Stimulated activated CD4-positive, alpha-beta T cell treated with anti-CD3 and anti-CD28 coated beads, TNF-alpha, amount 100 ng/mL, for 48 hours (primary cell): ENCODE measurements at places on chromosomes 7 and 10.

GRCh38 chr7:148967602-148968001 is 60.7 kb downstream of the PDIA4 start:
- DNase-seq: no peak

DNA sequence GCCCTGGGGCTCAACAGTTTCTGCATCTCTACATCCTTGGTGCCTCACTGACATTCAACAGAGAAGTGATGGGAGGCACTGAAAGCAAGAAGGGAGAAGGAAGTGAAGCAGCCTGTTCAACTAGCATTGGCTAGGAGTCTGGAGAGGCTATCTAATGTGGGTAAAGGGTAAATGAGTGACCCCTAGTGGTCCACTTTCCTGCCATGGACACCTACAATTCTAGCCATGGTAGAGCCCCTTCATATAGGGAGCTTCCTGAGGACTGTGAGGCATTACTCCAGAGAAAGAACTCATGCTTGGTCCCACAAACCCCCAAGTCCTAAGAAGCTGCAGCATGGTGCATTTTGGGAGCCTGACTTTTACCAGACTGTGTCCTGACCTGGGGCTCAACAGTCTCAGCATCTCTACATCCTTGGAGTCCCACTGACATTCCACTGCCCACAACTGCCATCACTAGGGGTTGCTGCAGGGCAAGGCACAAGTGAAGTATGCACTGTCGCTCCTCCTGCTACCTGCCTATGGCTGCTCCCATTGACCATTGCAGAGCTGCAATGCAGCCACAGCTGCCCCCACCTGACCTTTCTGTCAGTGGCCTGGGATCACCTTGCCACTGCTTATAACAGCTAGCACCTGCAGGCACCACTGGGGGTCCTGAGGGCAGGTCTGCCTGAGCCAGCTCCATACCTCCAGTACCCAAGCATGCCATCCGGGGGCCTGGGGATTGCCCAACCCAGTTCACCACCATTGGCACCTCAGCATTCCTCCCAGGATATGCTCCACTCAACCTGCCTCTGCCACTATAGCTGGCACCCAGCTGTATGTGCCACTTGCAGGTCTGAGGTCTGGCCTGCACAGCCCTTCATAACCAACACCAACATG is 44.1 kb upstream of the CDK6 start:
- DNase-seq: no peak

DNA sequence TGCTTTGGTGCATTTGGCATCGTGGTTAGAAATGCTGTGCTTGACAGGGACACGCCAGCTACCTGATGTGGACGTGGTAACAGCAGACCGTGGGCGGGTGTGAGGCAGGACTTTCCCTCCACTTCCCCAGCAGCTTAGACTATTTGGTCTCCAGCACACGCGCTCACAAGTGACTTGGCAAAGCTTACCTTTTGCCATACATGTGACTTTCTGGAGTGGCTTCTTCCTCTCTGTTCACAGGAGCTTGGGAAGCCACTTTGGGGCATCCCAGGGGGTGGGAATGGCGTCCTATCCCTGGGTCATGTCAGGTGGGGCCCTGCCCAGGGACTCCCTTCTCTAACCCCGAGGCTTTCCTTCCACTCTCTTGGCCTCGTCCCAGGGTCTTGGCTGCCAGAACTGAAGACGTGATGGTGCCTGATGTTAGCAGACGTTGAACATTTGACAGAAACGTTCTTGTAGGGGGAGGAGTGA is 228.7 kb upstream of the KLF6 start:
- peak; percentile 31 for DNase-seq

DNA sequence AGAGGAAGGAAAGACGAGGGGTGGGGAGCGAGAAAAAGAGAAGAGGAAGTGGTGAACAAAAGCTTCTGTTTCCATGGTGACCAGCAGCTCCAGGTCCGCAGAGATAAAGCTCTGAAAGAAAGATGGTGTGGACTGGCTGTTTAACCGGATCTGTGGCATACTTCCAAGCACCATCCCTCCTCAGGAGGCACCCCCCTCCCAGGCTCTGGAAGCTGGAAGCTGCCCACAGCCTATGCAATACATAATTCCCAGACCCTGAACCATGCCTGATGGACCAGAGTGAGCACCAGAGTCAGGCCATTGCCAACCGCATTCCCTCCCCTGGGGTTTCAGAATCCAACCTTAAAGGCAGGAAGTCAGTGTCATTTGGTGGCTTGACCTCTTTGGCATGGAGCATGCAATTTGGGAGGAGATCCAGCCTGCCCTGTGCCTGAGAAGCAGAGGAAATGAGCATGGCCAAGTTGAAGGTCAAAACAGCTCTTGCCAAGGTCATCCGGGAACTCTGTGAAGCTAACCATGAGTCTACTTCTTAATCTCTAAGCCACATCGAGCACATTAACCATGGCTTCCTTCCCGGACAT is 22.2 kb upstream of the CPXM2 start:
- DNase-seq: no peak

- DNase-seq: no peak
These were observed 2.3 kb downstream of the LOXL4 start for GRCh38 chr10:98265403-98266378.

GRCh38 chr7:98557538-98558031 is 59.5 kb upstream of the NPTX2 start:
- DNase-seq: no peak

DNA sequence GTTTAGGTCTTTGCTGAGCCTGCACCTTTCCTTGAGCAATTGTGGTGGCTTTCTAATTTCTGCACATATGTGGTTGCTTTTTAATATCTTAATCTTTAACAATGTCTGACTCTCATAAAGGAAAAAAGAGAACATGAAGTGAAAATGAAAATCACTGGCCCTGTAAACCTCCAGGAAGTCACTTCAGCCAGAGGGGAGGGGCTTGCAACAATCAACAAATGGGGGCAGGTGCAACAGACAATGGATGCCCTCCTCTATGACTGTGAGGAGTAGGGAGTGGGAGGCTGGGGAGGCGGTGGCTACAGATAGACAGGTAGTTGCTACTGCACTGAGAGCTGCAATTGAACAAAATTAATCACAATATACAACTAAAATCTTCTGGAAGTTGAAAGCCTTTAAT is 1377.4 kb downstream of the XPNPEP1 start:
- DNase-seq: no peak

- DNase-seq: no peak
These were observed 18.4 kb upstream of the KLF6 start for GRCh38 chr10:3803295-3803926.

DNA sequence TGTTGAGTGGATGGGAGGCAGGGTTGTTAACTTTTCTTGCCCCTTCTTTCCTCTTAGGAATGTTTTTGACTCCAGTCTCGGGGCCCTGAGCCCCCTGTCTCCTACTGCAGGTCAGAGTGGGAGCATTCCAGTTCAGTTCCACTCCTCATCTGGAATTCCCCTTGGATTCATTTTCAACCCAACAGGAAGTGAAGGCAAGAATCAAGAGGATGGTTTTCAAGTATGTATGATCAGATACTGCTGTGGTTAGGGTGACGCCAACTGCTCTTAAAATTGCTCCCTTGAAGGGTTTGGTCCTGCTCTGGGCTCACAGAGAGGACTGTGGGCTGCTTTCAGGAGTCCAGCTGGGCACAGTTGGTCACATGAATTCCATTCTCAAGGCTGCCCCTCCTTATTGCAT is 22.0 kb downstream of the VWA2 start:
- no peak for DNase-seq

- no peak for DNase-seq
These were observed 105.3 kb upstream of the TPK1 start for GRCh38 chr7:144941127-144941526.

GRCh38 chr10:86162036-86162435 is 204.6 kb downstream of the GRID1 start:
- DNase-seq: no peak

GRCh38 chr10:112896722-112897121 is 53.3 kb upstream of the TCF7L2 start:
- DNase-seq: no peak

DNA sequence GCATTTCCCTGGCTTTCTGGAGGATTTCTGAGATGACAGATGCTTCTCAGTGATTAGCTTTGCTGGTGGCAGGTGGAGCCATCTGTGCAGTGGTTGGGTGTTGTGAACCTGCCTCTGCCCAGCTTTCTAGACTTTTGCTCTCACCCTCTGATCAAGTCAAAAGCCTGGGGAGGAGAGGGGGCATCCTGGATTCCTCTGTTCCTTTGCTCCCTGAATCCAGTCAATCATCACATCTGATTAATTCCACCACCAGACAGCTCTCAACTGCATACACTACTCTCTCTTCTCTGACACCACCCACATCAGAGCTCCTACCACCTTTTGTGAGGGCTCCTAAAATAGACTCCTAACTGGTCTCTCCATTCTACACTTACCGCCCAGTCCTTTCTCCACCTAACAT is 283.5 kb downstream of the WDR11 start:
- DNase-seq: no peak

- no peak for DNase-seq
These were observed 1.1 kb downstream of the PLXDC2 start for GRCh38 chr10:19817231-19817933.

GRCh38 chr10:46541017-46541661 is 15.3 kb downstream of the GPRIN2 start:
- no peak for DNase-seq

DNA sequence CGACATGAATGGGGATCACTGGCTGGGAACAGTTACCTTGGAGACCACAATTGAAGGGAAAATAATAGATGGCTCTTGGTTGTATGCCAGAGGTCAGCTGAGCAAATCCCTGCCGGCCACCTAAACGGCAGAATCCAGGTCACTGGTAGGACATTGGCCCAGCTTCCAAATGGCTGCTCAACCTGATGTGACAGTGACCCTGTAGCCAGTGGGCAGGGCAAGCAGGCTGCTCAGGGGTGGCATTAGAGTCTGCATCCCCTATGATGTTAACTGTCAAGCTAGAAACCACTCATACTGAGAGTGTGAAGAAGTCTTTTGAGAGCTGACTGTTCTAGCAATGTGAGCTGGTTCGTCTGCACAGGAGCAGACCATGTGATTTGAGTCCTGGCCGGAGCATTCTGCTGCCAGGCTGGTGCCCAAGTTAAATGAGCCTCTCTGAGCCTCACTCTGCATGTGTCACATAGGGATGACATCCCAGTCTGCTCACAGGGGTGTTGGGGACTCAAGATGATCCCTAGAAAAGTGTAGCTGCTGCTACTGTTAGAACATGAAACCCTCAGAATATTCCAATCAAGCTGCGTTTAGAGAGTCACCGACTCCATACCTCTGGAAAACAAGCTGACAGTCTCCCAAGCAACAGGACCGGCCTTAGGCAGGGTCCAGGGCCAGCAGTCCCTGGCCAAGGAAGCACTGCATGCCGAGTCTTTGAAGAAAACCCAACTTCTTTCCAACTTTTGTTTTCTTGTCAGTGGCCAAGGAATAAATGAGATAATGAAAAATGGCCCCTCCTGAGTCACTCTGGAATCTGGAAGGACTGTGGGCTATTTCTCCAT is 69.7 kb downstream of the VWA2 start:
- no peak for DNase-seq

DNA sequence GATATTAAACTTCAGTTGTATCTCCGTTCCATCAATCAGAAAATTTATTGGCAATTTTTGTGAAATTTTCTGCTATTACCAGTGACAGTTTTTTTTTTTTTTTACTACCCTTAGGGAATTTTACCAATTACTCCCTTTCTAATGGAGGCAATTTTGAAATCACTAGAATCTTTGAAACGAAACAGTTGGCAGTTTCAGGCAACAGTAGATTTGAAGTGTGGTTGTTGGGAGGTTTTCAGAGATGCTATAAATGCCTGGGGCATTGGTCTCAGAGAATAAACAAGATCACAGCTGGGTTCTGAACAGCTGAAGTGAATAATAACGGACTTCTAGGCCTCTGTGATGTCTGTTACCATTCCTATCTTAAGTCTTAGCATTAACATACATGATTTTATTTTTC is 535.9 kb upstream of the POT1 start:
- no peak for DNase-seq

GRCh38 chr7:5234852-5235831 is 45.1 kb downstream of the WIPI2 start:
- DNase-seq: no peak

DNA sequence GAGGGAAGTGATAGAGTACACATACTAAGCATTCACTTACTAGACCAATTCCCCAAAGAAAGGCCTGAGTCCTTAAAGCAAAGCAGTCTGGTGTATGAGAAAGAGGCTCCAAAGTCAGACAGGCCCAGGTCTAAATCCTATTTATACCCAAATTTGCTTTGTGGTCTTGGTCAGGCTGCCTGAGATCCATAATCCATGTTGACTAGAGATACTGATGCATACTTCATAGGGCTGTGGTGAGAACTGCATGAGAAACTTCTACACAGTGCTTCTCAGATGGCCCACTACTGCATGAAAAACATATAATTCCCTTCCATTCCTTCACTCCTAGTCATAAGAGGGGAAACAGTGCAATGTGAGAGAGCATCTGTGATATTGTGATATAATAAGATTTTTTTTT is 81.6 kb upstream of the SP4 start:
- no peak for DNase-seq
